Activated T-cell treated with anti-CD3 and anti-CD28 coated beads for 1 hour (primary cell): ENCODE measurements at places on chromosomes 5 and 9.

DNA sequence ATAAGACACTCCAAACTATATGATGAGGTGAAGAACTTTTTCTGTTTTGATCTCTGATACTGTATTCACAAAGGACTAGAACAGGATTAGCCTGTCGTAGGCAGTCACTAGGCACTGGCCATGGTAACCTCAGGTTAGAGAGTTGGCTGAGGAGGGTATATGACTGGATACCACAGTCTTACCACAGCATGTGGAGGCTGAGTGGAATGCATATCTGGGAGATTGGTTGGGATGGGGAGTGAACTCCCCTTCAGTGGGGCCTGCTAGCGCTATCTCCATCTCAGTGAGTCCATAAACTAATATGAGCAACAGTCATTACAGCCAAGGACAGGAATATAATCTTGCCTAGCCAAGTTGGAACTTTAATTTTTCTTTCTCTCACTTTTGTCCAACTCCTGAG, 339.1 kb downstream of the SPATA31D1 start:
- DNase-seq, result no peak

GRCh38 chr9:136662326-136662655, 425 bp upstream of the EGFL7 start:
- no peak for DNase-seq

- DNase-seq, result no peak
Measured at GRCh38 chr9:132201139-132201538, 39.3 kb downstream of the NTNG2 start.

DNA sequence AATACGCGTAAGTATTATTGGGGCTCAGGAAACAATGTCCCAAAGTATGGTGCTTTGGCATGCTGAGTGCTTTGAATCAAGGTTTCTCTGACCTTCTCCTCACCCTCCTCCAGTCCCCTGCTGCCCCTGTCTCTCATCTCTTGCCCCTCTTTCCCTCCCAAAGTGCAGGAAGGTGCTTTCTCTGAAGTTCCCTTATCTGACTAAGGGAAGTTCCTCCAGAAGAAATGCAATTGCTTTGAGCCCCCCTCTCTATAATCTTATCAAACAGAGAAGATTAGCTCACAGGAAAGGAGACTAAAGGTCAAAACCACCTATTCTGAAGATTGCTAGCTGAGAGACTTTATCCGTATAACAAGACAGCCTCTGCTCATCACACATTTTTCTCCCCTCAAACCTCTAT, 288.1 kb downstream of the ARL15 start:
- no peak for DNase-seq

GRCh38 chr5:107541400-107541799, 129.3 kb downstream of the EFNA5 start:
- no peak for DNase-seq

GRCh38 chr5:169785771-169786618, 148.9 kb downstream of the DOCK2 start:
- DNase-seq, result no peak

GRCh38 chr5:139301808-139302499, 8.4 kb downstream of the MATR3 start:
- DNase-seq, result no peak

DNA sequence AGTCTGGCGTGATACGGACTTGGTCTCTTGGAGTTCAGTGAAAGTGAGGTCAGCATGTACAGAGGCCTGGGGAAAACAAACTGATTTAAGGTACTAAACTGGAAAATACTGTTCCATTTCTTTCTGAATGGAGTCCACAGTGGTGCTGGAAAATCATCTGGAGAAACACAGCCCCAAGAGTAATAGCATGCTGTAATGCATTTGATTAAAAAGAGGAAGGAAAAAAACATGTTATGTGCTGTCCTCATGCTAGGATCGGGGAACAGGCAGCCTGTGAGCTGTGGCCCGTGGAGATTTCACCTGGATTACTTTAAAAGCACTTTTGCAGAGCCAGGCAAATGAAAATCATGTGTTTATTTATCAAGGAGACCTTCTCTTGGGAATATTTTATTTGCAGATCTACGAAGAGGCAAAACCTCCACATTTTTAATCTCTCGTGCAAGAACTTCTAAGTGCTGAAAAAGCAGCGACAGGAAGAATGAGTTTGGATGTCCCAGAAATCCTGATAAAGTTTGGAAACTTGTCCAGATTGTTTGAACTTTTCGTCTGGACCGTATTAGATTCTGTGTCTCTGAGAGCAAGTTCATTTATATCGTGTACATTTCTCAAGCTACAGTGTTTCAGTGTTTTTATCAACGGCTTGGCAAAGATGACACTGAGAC, 228.8 kb downstream of the GAS1 start:
- no peak for DNase-seq

- no peak for DNase-seq
Measured at GRCh38 chr5:128532127-128532526, 5.9 kb downstream of the FBN2 start.

- DNase-seq, result no peak
Measured at GRCh38 chr5:66739951-66740350, 143.8 kb downstream of the MAST4 start.

DNA sequence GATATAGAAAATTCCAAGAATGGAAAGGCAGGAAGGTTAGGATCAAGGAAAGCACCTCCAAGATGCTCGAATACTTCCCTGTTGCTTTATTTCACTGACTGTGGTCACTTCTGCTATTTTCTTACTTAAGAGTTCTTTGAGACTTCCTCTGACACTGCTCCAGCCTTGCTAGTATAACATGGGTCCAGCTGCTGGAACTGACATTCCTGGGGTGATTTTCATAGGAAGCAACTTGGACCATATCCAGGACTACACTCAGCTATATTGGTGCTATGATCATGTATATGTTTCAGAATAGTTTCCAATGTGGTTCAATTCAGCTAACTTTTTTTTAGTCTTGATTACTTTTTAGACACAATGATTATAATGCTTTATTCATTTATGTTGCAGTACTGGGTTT, 81.6 kb upstream of the CKMT2 start:
- no peak for DNase-seq

DNA sequence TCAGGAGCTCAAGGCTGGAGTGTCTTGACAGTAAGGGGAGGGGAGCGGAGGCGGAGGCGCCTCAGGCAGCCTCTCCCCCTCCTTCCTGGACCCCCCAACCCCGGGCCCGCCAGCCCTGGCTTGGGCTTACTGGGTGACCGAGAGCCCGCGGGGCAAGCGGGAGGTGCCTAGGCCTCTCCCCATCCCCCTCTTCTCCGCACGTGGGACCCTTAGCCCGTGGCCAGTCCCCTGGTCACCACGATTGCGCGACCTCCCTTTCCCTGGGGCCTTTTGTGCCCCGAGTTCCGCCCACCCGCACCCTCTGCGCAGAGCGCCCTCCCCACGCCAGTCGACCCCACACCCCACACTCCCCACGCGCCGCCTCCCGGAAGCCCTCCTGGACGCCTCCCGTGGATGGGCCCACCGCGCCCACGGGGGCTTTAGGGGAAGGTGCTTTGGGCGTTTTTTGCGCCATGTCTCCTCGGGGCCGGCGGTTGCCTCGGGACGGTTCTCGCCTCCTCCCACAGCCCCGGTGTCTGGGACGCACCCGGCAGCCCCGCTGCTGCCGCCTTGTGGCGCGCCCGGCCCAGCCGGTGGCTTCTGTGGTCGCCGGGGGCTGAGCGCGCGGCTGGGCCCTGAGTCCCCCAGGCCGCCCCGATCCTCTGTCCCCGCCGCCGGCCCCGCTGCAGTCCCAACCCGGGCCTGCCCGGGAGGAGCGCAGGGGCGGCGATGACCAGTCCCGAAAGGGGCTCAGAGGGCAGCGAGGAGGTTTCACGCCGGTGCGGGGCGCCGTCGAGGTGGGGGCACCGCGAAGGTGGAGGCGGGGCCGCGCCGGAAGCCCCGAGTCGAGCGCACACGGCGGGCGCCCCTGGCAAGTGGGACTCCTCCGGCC, 3.2 kb downstream of the TOR4A start:
- no peak for DNase-seq

DNA sequence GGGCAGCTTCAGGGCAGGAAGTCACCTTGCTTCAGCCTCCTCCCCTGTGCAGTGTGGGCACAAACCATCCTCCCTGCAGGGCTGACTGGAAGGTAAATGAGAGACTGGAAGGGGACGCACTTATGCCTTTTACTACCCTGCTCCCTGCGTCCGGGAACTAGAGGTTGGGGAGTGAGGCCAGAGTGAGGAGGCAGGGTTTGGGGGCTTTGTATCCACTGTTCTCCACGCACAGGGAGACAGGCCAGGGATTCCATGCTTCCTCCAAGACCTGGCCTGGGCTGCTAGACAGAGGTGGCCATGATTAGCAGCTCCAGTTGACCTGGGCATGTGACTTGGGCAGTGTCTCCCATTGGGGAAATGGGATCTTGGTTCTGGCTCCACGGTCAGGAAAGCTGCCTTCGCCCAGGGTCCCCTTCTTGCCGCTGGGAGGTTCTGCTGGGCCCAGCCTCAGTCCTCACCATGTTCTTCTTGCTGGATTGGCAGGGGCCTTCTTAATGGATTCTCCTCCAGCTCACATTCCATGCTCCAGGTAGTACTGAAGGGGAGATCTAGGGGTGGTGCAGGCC, 37.0 kb upstream of the PSD2 start:
- DNase-seq, result no peak

DNA sequence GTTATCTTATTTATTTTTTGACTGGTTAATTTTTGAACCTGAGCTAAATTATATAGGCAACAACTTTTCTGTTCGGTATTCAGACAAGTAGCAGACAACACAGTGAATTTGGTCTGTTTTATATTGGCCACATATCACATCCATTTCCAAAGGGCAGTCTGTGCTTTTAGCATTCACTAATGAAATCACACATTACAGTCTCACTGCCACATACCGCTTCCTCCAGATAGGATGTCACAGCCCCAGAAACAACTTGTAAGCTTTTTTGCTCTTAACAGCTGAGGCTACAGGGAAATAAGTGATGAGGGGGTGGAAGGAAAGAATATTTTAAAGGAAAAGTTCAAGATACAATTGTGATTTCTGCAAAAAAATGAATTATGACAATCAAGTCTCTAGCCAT, 140.6 kb downstream of the PLCXD3 start:
- no peak for DNase-seq

- DNase-seq, result no peak
Measured at GRCh38 chr9:121817476-121817875, 166.0 kb downstream of the DAB2IP start.

DNA sequence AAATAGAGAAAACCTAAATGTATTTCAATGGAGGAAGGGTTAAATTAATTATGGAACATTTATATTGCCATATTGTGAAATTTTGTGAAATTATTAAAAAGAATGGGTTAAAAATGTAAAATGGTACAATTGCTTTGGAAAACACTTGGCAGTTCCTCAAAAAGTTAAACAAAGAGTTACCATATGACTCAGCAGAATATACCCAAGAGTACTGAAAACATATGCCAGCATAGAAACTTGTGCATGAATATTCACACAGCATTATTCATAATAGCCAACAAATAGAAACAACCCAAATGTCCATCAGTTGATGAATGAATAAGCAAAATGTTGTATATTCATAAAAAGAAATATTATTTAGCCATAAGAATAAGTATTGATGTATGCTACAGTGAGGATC, 181.0 kb upstream of the MAST4 start:
- DNase-seq, result no peak

DNA sequence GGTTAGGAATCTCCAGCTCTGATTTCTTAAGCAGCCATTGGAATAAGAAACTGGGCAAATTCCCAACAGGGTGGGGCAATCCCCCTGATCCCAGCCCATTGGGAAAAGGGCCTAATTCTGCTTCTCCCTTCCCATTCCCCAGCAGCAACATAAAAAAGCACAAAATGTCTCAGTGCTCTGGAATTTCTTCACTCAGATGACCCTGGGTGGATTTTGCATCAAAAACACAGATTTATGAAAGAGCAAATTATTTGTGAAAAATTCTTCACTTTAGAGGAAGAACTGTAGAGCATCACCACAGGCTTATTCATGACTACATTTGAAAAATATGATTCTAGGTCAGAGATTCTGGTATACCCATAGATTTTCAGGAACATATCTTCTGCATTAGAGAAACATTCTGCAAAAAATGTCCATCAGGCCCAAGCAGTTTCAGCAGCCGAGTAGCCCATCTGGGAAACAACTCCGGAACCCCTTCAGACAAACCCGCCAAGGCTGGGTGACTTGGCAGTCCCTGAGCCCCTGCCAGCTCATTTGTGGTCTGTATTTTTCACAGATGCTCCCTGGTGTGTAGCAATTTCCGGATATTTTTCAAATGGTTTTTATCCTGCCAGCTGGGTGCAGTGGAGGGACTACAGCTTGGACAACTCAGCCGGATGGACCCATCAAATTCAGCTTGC, 102.1 kb upstream of the RANBP3L start:
- no peak for DNase-seq

GRCh38 chr9:123606141-123606540, 250.1 kb downstream of the CRB2 start:
- DNase-seq, result no peak

- DNase-seq, result no peak
Measured at GRCh38 chr5:95891499-95891898, 69.0 kb upstream of the GLRX start.

DNA sequence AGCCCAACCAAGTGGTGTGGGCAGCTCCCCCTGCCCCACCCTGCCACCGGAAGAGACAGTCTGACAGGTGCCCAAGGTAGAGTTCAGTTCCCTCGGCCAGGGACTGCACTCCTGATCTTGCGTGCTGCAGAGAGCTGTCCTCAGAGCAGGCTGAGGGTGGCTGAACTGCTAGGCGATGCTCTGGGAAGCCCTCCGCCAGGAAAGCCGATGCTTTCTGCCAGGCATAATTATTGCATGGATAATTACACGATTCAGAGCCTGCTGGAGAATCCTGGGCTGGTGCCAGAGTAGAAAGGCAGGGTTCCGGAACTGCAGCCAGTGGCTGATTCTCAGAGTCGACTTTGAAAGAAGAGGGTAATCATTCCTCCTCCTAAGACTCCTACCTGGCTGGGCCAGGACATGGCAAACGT, 19.3 kb downstream of the KCNIP1 start:
- no peak for DNase-seq

- DNase-seq, result no peak
Measured at GRCh38 chr5:43141211-43141610, 20.5 kb downstream of the ZNF131 start.

GRCh38 chr9:4600368-4600767, 61.7 kb upstream of the PLPP6 start:
- DNase-seq, result no peak

DNA sequence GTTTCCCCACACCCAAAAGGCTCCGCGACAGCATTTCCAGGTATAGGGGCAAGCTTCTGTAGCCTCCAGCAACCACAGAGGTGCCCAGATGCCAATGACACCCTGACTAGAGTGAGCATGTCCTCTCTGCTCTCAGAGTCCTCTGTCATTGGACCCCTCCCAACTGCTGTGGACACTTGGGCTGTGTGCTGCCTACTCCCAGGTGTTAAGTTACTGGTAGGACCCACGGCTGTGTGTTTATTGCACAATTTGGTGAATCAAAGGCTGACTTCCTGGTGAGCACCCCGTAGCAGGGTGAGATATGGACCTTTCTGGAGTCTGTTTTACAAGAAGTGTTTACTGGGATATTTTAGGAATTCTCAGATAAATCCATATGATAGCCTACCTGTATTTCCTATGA, 36.0 kb downstream of the SH3GL2 start:
- DNase-seq, result no peak

GRCh38 chr9:87227456-87227855, 270.2 kb upstream of the DAPK1 start:
- DNase-seq, result no peak

GRCh38 chr9:74770508-74771261, 117.0 kb downstream of the TRPM6 start:
- DNase-seq, result peak; percentile 6

- no peak for DNase-seq
Measured at GRCh38 chr5:12354686-12355085, 450.4 kb upstream of the CTNND2 start.
